ENCODE measurements at places on chromosomes 6 and 20.

DNA sequence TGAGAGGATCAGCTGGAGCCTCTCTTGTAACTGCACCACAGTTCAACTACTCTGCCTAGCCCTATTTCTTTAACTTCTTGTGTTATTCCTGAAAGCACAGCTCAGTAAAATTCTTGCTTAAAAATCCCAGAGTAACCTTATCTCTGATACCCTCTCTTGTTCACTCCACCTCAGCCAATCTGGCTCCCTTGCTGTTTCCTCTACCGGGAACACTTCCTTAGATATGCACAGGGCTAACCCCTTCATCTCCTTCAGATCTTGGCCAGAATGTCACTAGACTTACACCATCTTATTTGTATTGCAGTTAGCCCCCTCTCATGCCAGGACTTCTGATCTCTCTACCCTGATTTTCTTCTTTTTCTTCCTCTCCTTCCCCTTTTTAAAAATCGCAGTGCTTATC lies 2.6 kb upstream of the ZKSCAN3 start:
- DNase-seq: no peak

GRCh38 chr6:27726619-27727023 lies 185.6 kb downstream of the OR2B2 start:
- DNase-seq: no peak

- DNase-seq: peak; percentile 32
Measured at GRCh38 chr6:82568290-82568993, 204.8 kb downstream of the TPBG start.

DNA sequence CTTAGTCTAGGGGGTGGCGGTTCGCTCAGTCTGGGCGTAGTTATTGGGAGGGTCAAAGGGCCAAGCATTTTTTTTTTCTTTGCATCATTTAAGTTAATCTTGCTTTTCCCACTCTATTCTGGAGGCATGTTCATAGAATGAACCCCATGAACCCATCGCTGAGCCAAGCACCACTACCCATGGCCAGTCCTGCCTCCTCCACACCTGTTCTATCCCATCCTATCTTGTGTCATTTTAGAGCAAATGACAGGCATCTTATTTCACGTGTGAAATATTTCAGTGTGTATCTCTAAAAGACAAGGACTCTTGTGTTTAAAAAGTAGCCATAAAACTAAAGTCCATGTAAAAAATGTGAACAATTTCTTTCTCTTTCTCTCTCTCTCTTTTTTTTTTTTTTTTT lies 13.9 kb downstream of the SRC start:
- no peak for DNase-seq

DNA sequence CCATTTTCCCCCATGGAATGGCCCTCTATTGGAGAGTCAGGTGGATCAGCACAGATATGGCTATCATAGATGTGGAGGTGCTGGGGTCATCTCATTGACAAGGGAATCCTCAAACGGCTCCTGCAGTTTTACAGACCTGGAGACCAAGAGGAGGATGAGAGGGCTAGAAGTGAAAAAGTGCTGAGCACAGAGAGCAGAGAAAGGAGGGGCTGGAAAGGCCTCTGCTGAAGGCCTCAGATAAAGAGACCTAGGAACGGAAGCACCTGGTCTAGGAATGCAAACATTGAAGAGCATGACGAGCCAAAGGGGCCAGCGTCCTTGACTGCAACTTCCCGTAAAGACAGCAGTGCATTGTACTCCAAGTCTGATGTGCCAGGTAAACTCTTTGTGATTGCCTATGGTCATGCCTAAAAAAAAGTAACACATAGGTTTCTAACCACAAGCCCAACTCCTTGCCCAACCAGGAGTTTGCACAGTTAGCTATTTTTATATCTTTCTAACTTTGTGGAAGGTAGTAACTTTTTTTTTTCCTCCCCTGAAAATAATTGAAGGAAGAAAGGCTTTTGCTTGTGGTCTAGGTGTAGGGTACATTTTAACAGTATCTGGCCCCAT lies 15.2 kb downstream of the RSPH4A start:
- no peak for DNase-seq

GRCh38 chr6:164694386-164694785 lies 615.0 kb downstream of the C6orf118 start:
- DNase-seq: no peak

DNA sequence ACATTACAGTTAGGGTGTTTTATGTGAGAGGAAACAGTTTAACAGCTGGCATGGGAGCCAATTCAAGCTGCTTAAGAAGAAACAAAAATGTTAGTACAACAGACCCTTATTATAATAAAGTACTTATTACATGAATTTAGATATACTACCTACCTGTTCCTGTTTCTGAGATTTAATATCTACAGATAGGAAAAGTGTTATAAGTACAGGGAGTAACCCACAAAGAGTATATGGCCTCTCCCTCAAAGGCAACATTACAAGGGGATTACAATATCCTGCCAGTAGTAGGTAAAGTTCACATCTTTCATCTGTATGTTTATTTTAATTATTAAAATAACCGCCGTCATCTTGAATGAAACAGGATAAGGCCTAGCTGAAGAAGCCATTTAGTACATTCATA lies 1.8 kb upstream of the ME1 start:
- DNase-seq: no peak

DNA sequence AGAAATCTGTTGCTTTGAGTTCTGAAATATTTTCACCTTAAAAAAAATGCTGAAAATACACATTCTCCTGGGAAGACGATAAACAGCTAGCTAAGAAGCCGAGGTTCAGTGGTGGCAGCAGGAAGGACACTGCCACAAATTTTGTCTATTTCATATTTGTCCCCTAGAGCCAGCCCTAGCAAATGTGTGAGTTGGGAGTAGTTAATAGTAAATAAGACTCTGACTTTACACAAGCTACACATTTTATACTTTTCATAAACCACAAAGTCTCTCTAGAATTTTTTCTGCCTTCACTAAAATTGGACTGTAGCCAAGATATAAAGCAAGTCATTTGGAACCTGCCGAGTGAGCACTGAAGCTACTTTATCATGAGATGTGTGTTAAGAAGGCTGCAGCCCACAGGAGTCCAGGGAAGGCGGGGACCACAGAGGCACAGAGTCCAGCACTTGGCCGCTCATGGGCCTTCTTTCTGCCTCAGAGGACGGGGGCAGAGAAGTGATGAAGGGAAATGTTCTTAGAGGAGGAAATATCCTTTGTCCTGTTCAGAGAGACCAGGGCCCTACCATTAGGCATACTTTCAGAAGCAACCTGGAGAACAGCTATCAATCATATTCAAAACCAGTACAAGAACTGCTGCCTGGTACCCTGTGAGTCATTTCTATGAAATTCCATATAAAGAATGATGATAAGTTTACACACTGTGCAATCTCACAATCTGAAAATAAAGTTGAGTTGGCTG lies 241.7 kb upstream of the TAB2 start:
- no peak for DNase-seq

DNA sequence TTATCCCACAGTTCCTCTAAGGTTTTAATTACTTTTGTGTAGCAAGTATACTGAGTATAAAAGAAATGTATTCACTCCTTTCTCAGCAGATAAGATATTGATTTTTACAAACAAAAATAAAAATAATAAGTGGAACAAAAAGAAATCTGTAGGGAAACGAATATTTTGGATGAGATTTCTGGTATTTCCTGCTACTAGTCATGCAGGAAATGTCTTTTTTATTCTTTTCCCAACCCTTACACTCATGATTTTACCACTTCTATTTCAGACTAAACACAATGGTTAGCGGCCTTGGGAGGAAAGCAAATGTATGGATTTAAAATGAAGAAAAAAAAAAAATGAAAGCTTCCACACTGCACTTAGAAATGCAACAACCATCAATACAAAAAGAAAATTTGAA lies 580.5 kb upstream of the MARCKS start:
- no peak for DNase-seq

- DNase-seq: no peak
Measured at GRCh38 chr6:130966344-130966980, 96.6 kb downstream of the EPB41L2 start.

- DNase-seq: no peak
Measured at GRCh38 chr6:98946879-98947410, 801 bp downstream of the FBXL4 start.

- no peak for DNase-seq
Measured at GRCh38 chr20:3592931-3593330, 70.3 kb downstream of the GFRA4 start.

DNA sequence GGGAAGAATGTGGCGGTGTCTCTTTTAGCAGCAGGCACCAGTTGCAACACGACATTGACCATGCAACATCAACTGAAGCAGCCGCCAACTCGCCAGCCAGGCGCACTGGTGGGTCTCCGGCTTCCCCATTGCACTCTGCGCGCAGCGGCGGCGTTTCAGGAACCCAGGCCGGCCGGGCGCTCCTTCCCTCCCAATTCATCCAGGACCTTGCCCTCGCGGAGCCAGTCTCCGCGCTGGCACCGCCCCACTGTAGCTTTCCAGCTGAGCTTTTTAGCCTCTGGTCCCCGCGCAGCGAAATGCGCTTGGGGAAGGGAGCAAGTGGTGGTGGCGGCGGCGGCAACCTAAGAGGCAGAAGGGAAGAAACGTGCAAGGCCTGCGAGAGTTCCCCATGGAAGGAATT lies 297.9 kb upstream of the RIMS1 start:
- DNase-seq: no peak

GRCh38 chr6:89858041-89858440 lies 28.4 kb downstream of the CASP8AP2 start:
- no peak for DNase-seq

GRCh38 chr20:59002388-59002787 lies 4.7 kb downstream of the CTSZ start:
- DNase-seq: no peak

GRCh38 chr6:14092316-14092715 lies 25.3 kb upstream of the CD83 start:
- DNase-seq: no peak

- no peak for DNase-seq
Measured at GRCh38 chr20:57838670-57839151, 128.9 kb upstream of the PMEPA1 start.

- no peak for DNase-seq
Measured at GRCh38 chr6:111995404-111995803, 58.5 kb upstream of the CCN6 start.

DNA sequence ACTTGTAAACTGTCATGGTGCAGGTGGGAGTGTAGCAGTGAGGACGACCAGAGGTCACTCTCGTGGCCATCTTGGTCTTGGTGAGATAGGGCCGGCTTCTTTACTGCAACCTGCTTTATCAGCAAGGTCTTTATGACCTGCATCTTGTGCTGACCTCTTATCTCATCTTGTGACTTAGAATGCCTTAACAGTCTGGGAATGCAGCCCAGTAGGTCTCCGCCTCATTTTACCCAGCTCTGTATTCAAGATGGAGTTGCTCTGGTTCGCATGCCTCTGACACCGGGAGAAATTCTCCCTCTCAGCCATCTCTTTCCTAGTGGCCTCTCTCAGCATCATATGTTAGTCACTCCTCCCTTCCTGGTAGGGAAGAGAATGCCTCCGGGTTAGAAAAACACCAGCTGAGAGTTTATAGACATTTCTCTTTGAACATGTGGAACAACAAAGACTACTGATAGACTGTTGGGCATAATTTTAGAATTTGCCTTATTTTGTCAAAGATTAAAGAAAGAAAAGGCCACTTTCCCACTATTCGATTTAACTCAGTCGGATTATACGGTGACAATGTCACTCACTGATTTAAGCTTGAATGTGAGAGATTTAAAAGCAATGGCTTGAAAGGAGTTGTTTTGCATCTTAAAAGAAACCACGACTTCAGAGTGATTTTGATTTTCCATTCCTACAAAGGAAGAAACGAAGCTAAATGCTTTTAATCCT lies 67.9 kb upstream of the SNX9 start:
- DNase-seq: no peak

DNA sequence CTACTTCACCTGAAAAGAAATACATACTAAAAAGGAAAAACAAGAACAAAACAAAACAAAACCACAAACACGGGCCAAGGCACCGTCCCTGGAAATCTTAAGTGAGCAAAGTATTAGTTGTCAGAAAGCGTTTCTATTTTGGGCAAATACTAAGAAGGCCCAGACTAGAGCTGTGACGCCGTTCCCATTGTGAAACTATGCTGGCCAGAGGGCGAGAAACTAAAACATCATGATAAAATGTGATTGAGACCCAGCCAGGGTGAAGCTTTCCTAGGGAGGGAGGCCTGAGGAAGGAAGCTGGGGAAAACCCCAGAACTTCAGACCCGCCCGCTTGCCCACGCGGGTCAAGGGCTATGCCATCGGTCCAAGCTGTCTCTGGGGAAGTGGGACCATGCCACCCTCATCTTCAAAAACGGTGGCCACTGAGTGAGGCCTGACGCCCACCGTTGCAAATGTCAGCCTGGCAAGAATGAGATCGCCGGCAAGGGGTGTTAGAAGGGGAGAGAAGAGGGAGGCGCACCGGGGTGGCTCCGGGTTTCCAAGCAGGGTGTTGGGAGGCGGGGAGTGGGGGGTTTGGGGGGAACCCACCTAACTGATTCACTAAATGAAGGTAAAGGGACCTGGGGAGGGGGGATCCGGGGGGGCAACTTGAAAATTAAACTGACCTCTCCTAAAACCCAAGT lies 1950.9 kb upstream of the DEFB115 start:
- no peak for DNase-seq

- no peak for DNase-seq
Measured at GRCh38 chr6:98137391-98137790, 697.0 kb upstream of the POU3F2 start.

- DNase-seq: no peak
Measured at GRCh38 chr20:19658137-19658536, 99.9 kb upstream of the RIN2 start.

DNA sequence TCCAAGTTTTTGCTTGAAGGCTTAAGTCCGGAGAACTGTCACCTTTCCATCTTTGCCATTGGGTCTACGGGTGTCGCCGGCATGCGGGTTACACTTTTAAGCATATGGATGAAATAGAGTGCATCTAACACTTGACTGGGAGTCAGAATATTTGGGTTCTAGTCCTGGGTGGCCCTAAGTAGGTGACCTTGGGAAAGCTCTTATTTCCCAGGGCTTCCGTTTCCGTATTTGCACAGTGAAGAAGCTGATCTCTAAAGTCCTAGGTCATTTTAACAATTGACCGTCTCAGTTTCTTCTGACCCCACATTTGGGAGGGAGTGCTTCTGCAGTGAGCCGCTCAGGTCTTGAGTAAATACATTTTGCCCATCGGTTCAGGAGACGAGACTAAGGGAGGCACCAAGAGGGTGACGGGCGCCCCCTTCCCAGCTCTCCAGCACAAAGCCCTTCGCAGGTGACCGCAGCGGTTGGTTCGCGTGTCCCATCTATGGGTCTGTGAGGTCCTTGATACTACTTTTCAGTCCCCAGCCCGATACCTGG lies 651 bp upstream of the BLTP3A start:
- no peak for DNase-seq

DNA sequence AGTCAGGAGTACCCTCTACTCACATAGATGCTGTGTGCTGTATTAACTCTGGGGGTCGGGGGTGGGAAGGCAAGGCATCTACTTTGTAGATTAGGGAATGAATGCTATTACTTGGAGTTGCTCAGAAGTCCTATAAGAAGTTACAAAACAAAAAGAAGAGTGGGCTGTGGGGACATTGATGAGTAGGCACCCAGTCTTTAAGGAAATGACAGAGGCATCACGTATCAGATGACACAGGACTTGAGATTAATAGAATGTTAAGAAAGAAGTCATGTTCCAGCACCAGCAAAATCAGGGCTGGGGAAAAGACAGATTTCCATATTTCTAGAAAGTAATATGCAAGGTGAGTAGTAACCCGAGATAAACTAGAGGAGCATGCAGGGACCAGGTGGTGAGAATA lies 19.0 kb upstream of the STXBP5 start:
- DNase-seq: no peak

GRCh38 chr6:87939776-87940175 lies 107.9 kb upstream of the SPACA1 start:
- DNase-seq: no peak

GRCh38 chr6:81253821-81254220 lies 498.7 kb downstream of the TENT5A start:
- no peak for DNase-seq

GRCh38 chr6:148700741-148701311 lies 46.0 kb upstream of the UST start:
- DNase-seq: no peak

All from hypothalamus (tissue), 51 donors.